NCI-H774 (cell line): ENCODE measurements at places on chromosomes 7 and 10.

DNA sequence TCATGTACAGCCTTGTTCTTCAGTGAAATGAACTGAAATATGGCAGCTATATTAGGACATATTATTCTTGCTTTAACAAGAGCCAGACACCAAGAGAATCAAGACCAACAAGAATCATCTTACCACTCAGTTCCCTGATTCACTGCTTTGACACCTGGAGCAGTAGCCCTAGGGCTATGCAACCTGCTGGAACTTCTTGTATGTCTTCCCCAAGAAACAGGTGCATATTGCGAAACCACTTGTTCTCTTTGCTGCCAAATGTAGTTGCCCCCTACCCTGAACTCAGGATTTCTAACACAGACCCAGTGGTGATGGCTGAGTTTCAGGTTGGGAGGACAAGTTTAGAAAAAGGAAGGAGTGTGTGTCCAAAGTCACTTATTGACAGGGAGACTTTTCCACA, 46.1 kb downstream of the WIPF3 start:
- no peak for DNase-seq

GRCh38 chr7:23468526-23469149, 1.7 kb downstream of the IGF2BP3 start:
- DNase-seq = no peak

DNA sequence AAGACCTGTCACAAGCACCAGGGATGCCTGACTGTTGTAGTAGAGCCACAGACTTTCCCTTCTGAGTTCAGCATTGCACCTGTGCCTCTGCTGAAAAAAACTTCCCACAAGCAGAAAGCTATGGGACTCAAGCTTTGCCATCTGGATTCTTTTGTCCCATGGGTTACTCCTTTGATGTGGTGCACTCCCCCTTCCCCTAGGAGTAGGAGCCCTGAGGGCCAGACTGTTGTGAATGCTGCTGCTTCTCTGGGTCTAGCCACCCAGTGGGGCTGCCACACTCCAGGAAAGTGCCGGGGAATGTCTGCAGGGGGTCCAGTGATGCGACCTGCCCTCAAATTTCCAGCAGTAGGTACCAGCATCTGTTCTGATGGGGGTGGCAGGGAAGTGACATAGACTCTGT, 11.7 kb downstream of the CASP7 start:
- DNase-seq = no peak

DNA sequence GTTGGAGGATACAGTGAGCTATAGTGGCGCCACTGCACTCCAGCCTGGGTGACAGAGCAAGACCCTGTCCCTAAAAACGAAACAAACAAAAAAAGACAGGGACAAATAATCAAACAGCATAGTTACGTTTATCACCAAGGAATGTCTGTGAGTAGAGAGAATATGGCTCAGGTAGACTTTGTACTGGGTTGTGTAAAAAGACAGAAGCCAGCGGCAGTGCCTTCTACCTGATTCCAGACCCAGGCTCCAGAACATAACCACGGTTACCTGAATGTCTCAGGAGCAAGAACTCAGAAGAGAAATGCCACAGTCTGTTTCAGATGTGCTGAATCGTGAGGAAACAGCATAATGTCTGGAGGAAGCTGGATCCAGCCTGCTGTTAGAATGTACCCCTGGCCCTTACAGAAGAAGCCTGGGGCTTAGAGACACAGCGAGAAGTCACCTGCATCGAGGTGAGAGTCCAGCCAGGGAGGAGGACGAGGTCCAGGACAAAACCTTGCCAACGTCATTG, 60.9 kb upstream of the KAT6B start:
- DNase-seq = no peak

- no peak for DNase-seq
Measured at GRCh38 chr10:79289801-79290200, 57.5 kb upstream of the PPIF start.

DNA sequence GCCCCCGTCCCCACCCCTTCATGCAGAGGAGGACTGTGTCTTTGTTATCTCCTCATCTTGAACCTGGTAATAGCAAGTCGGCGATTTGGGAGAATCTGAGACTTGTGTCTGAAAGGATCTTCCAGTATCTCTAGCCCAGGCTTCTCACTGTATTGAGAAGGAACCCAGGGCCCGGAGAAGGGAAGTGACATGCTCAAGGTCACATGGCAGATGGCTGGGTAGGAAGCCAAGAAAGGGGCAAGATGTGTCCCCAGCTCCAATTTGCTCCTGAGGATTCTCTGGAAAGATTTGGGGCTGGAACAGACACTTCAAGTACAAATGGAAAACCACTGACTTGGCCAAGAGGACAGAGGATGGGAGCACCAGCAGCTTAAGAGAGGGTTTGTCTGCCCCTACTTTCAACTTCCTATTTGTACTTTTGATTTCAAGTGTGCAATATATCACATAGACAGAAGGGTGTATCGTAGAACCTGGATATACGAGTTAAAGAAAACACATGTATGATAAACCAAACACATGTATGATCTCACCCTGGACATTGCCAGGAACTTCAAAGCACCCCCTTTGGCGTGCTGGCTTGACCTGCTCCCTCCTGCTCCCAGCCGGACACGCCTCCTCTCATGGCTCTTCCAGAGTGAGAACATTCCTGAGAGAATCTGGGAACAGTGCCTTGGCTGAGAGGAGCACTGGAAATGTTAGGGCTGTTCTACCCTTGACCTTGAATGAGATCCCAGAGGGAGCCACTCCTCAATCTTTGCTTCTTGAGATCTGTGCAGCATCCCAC, 79.7 kb downstream of the CDH23 start:
- no peak for DNase-seq

GRCh38 chr10:79159785-79160184, 91.0 kb downstream of the ZMIZ1 start:
- DNase-seq = no peak

DNA sequence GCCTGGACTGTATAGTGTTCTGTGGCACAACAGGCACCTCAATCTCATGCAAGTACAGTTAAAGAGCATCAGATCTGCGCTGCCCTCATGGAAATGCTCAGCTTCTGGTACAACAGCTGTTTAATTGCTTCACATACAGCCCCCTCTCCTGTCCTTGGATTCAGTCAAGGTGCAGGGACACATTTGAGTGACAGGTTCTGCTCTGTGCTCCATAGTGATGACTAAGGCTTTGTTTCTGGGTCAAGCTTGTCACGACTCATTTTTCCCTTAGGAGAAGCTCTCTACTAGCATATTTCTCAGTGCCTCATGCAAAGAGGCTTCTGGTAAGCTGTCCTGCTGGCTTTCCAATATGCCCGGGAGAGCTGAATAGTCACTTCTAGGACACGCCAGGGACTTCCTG, 26.8 kb upstream of the MYO3A start:
- no peak for DNase-seq

DNA sequence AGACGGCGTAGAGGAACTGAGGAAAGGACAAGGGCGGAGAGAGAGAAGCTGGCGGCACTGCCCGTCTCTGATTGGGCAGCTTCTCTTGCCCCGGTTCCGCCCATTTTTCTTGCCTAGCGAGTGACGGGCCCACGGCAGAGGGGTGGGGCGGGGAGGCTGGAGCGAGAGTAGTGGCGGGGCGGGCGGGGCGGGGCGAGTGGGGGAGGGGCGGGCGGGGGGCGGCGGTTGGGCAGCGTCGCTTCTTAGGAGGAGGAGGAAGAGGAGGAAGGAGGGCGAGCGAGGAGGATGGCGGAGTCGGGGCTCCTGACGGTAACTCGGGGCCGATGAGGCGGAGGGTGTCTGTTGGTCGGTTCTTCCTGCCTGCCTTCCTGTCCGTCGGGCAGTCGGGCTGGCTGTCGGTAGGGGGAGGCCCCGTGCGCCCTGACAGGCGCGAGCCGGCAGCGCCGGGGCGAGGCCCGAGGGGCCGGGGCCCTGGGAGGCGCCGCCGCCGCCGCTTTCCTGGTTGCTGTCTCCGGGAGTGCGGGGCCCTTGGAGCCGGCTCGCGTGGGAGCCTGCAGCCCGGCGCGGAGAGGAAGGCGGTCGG, at the start of gene SHOC2:
Gene SHOC2 (plus strand): TSS at position 256 of the 583 bp plus-strand sequence. CDS start 44,755 bp downstream, outside the sequence.
- no peak for DNase-seq

GRCh38 chr10:15339892-15340291, 31.2 kb downstream of the FAM171A1 start:
- no peak for DNase-seq

DNA sequence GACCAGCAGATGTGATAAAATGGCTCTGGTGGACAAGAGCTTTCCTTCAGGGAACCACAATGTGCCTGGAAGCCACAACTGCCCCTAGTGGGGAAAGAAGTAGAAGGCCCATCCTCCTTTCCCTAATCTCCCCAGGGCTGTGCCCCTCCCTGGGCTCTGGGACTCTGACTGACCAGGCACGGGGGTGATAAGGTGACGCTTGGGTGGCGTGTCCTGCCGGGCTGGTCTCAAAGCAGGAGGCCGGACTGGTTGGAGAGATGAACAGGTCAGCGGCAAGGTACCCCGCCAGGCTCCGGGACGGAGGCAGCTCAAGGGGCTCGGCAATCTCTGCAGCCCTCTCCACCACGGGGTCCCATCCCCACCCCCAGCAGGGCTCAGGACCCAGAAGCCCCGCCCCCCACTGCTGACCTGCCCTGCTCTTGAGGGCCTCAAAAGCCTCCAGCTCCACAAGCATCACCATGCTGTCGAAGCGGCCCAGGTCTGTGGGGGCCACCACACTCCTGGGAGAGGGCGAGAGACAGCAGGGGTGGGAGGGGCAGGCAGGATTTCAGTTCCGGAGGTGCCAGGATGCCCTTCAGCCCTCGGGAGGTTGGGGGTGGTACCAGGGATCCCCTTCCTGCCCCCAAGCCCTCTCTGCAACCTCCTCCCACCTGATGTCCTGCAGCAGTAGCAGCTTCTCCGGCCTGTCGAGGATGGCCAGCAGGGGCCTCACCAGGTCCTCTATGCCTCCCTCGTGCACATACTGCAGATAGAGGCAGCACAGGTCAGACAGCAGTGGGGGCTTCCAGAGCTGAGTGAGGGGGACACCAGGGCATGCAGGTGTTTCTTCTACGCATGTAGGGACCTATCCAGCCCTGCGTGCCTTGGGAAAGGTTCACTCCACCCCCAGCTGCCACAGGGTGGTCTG, 12.2 kb downstream of the LZTS2 start:
- DNase-seq = no peak

DNA sequence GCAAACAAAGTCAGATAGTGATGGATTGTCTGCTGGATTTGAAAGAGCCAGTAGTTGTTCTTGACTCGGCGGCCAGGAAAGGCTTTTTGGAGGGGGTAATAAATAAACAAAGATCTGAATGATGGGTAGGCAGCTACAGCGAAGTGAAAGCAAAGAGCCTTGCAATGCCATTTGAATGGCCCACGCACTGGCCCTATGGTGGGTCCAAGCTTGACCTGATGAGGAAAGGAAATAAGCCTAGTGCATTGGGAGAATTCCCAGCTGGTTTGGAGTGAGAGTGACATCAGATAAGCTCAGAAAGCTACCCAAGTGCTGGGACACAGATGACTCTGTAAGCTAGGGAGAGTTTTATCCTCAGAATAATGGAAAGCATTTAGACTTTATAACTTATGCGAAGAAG, 365.2 kb downstream of the PLXDC2 start:
- DNase-seq = no peak

- DNase-seq = no peak
Measured at GRCh38 chr10:69229616-69229916, 9.4 kb downstream of the HKDC1 start.

- DNase-seq = no peak
Measured at GRCh38 chr7:138032186-138032585, 30.3 kb upstream of the CREB3L2 start.
